Kidney epithelial cell (primary cell): ENCODE measurements at places on chromosomes 13 and 19. TPM values are rescaled to one million over a fixed set of nuclear protein-coding genes. Genes with fewer than 3 reads are reported as not detected.

Gene IFNL1
- total RNA-seq: not detected in 2 replicates

Gene ARRDC5
- not detected in 2 replicates for total RNA-seq

GRCh38 chr13:33076001-33076992 lies 60.1 kb downstream of the KL start:
- no peak for DNase-seq

- no peak for DNase-seq
These were observed 7.0 kb downstream of the HIF3A start for GRCh38 chr19:46303691-46304397.

GRCh38 chr19:10078329-10078728 lies 7.8 kb upstream of the SHFL start:
- DNase-seq: no peak
